GM12892 (cell line): ENCODE measurements at places on chromosomes 1 and 21.

DNA sequence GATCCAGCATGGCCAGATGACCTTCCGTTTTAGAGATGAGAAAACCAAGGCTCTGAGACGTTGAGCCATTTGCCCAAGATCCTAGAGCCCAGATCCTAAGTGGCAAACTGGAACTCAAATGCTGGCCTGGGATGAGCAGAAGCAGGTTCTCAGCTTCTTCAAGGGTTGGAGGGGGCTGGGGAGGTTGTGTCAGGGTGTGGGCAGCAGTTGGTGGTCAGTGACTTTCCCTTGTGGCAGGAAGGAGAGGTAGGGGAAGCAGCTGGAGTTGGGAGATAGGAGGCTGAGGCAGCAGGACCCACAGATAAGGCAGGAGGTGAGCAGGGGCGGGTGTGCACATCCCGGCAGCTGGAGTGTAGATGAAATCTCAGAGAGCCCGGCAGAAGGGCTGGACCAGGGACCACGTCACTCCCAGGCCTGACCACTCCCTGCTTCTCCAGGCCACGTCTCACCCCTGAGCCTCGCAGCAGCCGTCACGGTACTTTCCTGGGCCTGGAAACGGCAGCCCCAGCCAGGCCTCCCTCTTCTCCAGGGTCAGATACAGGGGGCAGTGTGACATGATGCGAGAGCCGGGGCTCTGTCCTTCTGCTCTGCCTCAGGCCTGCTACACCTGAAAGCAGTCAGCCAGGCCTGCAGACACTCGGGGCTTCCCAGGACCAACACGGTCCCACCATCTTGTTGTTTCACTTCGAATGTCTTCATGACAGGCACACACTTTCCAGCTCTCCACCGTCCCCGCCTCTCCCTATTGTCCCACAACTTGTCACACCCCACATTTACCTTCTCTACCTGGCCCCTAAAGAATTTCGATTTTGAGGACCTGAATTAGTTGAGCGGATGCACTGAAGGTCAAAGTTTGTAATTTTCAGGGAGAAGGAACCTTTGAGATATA lies 11.5 kb upstream of the LAPTM5 start:
- no peak for DNase-seq

- DNase-seq: no peak
Measured at GRCh38 chr1:54317084-54317483, 89.1 kb downstream of the SSBP3 start.

- no peak for DNase-seq
Measured at GRCh38 chr1:178575611-178576361, 62.9 kb downstream of the TEX35 start.

GRCh38 chr1:236645016-236645680 lies 40.8 kb upstream of the HEATR1 start:
- DNase-seq: no peak

GRCh38 chr1:178438432-178438831 lies 58.3 kb downstream of the CLEC20A start:
- no peak for DNase-seq

GRCh38 chr1:170309389-170310013 lies 163.7 kb downstream of the NTMT2 start:
- DNase-seq: no peak

- DNase-seq: no peak
Measured at GRCh38 chr1:26353976-26354820, at the start of gene CRYBG2. TSS of gene CRYBG2 (minus strand) at chr1:26354130. CDS start at chr1:26346657, 7,473 bp downstream.

- no peak for DNase-seq
Measured at GRCh38 chr1:116164604-116165368, 53.6 kb downstream of the MAB21L3 start.

GRCh38 chr1:29700491-29700890 lies 464.2 kb downstream of the PTPRU start:
- no peak for DNase-seq

DNA sequence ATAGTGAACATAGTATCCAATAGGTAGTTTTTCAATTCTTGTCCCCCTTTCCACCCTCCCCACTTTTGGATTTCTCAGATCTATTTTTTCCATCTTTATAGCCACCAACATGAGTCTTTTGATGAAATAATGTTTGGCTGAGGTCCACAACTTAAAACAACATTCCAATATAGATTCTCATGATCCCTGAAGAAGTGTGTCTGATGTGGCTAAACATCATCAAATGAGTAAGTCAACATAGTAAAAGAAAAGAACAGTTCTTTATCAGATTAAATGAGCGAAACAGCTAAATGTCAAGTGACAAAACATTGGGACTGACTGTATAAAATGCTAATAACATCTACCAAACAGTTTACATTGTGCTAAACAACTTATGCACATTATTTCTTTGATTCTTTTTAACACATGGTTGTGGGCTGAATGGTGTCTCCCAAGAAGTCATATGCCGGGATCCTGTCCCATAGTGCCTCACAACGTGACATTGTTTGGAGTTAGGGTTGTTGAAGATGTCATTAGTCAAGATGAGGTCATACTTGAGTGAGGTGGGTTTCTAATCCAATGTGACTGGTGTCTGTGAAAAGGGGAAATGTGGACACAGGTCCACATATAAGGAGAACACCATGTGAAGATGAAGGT lies 453.6 kb downstream of the LTN1 start:
- no peak for DNase-seq
